Activated T-cell treated with anti-CD3 and anti-CD28 coated beads for 4 hours (primary cell): ENCODE measurements at places on chromosomes 2 and 18.

DNA sequence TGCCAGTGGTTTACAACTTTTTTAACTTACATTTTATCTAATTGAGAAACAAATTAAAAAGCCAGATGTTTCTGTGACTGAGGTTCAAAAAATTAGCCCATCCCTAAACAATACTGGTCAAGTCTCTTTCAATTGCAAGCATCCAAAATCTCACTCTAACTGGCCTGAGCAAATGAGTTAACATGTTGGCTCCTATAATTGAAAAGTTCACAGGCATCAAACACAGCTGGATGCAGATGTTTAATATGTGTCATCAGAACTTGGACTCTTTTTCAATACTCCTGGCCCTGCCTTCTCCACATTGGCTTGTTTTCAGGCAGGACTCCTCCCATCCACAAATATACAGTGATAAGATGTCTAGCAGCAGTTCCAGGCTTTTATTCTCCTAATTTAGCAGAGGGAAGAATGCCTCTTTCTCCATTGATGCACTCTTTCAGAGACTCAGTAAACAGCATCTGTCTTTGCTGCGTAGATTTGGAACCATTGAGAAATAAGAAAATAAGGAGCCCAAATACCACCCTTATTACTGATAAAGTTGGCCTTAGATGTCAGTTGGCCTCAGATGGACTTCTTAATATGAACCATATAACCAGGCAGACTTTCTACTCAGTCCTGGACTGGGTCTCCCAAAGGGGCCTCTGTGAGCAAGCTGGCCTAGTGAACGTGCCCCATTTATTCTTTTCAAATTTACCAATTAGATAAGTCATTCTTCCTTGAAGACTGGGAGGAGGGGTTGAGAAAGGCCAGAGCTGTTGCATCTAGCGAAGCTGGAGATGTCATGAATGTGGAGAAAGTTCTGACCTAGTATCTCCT lies 30.4 kb upstream of the FN1 start:
- no peak for DNase-seq

- DNase-seq: no peak
Observed at GRCh38 chr2:99776206-99776905, 286.5 kb upstream of the REV1 start.

DNA sequence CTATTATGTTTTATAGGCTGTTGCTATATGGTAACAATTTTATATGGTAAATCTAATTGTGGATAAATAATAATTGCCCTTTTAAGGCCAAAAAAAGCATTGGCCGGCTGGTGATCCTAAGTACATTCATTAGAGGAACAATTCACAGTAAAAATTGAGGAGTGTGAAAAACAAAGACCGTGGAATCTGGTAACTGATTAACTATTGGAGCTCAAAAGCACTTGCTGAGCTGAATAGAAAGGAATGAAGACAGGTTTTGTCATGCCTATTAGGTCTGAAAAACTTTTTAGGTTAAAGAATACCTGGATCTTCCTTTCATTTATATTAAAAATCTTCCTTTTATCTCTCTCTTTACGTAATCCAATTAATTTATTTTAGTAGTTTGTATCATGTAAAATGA lies 18.5 kb upstream of the RBBP8 start:
- no peak for DNase-seq

GRCh38 chr2:101524806-101525430 lies 50.0 kb upstream of the RFX8 start:
- DNase-seq: no peak

DNA sequence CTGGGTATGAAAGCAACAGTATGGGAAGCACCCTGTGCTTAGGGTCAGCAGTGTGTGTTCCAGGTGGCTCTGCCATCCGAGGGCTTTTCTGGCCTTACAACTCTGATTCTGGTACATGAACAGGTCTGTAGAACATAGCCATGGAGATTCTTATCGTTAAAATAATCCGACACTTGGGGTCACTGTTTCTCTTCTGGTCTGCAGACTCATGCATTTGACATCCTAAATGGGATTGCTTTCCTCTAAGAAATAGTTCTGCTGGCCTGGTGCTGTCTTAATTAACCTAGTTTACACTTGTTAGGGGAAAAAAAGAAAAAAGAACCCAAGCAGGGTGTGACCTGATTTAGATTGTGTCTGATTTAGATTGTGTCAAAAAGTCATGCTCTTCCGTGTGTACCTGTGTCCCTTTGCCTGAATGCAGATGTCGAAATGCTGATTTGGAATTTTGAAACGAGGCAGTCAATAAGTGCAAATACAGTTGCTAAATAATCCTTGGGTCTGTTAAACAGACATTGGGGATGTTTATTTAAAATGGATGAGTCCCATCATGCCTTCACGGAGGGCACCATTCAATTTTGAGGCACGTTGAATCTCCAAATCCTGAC lies 59.6 kb downstream of the TRPM8 start:
- DNase-seq: no peak

DNA sequence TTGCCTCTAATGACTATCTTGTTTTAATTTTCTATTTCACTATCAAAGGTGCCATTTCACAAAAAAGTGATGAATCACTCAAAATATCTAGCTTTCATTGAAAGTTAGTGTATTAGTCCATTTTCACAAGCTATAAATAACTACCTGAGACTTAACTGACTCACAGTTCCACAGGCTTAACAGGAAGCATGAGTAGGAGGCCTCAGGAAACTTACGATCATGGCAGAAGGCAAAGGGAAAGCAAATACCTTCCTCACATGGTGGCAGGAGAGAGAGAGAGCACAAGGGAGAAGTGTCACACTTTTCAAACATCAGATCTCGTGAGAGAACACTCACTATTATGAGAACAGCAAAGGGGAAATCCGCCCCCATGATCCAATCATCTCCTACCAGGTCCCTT lies 1220.4 kb upstream of the ZEB2 start:
- DNase-seq: no peak

GRCh38 chr2:43178055-43178598 lies 48.3 kb downstream of the ZFP36L2 start:
- DNase-seq: no peak

DNA sequence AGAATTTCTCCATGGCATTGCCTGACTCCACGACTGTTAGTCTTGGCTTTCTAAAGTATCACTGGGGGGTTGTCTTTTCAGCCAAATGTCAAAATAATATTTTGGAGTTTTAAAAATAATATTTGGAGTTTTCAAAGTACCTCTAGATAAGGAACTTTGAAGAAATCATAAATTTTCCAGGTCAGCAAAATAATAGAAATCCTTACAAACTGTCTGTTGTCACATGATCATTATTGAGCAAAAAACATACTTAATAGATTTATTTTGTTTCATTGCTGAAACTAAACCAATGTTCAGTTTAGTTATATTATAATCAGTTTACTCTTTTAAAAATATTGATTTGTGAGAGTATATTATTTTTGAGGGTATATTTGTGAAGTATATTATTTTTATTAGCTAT lies 85.7 kb downstream of the APLF start:
- DNase-seq: no peak

DNA sequence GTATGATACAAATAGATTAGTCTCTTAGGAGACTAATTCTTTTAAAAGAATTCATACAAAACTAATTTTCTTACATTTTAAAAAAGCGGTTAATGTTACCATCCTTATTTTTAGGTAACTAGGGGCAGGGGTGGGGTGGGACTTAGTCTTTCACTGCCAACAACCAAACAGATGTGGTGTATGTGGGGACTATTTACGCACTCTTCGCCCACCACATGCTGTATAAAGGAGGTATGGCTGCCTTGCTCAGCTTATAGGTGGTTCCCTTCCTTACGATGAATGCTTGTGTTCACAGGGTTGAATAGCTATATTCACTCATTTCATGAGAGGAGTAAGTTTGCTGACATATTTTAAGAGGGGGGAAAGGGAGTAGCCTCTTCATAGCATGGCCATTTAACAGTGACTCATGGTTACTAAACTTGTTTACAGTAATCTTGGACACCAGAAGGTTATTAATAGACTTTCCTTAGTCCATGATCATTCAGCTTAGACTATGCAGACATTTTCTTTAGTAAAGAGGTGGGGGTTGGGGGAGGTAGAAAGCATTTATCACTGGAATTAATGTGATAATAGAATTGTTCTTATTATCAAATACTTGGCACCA lies 61.8 kb downstream of the CAB39 start:
- no peak for DNase-seq

GRCh38 chr2:128498589-128498988 lies 179.9 kb upstream of the HS6ST1 start:
- DNase-seq: no peak

- DNase-seq: no peak
Observed at GRCh38 chr2:221836095-221836494, 264.0 kb upstream of the EPHA4 start.

DNA sequence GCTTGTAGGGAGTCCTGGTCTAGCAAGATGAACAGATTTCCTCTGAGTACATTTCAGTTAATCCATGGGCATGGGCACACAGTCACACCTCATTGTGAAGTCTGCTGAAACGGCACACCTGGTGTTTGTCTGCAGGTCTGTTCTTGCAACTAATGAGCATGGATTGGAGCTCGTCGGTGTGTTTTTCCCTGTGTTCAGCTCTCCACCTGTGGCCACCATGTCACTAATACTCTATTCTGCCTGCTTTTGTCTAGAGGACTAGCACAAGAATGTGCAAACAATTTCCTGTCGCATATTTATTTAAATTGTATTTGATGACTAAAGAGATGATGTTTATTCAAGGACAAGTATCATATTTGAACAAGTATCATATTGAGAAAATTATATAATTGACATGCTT lies 24.5 kb upstream of the PPP4R1 start:
- no peak for DNase-seq

DNA sequence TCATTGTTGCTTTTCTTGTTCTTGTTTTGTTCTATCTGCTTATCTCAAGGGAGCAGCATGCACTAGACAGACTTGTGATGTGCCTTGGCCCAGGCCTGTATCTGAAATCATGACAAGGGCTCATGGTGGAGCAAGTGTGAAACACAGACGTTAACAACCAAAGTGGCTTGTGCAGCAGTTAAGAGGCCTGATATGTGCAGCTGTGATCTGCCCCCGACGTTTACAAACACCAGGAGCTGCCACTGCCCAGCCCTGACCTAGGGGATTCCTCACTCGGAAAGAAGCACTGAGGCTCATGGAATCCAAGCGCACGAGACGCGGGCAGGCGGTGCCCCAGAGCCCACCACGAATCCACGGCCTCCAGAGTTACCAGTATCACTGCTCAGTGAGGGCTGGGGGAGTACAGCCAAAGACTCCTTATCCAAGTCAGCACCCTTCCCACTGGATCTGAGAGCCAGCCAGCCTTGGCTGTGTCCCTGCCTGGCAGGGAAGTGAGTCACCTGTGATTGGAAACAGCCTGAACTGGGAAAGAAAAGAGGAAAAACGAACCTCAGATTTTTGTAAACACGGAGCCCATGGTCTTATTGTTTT lies 62.3 kb upstream of the SNTG2 start:
- DNase-seq: no peak

DNA sequence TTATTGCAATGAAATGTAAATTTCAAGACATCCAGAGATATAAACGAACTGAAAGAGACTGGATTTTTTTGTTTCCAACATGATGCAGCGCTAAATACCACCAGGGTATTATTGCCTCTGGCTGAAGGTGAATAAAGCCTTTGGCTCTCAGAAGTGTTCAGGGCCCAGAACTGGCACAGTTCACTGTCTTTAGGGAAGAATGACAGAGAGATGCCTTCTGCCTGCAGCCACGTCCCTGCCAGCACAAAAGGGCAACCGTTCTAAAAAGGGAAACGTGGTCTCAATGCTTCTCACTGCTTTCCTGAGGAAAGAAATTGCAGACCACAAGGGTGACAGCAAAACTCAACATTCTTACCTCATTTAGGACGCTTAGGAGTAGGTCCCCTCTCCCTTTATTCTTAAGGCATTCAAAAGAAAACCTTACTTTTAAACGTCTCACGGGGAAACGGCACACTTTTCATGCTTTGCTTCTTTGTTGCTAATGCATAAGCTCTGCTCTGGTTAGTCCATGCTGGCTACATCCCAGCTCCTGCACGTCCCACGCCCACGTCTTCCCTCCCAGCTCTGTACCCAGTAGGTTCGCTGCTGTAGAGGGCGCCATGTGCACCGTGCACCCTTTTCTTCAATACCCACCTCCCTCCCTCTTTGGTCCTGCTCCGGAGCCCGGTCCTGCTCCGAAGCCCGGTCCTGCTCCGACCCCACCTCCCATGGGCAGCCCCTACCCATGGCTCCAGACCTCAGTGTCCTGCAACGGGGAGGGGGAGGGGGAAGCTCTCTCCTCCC lies 171.0 kb downstream of the HRH4 start:
- no peak for DNase-seq

DNA sequence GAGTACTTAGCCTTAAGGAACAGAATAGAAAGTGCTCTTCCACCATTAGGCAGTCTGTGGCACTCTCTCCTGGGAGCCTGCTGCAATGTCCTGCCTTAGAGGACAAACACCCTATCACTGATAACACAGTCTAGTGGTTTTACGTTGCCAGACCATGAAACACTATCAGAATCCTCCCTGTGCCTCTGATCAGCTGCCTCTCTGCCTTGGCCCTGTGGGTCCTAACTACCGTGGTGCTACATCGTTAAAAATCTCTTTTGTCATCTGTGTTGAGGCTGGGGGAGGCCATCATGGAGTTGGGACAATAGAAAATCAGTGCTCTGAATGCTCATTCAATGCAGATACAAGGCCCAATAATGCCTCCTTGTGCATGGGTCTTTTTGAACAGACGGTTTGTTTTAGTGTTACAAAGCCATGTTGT lies 11.9 kb upstream of the APCDD1 start:
- no peak for DNase-seq

GRCh38 chr2:9107168-9108025 lies 99.2 kb upstream of the ASAP2 start:
- no peak for DNase-seq

DNA sequence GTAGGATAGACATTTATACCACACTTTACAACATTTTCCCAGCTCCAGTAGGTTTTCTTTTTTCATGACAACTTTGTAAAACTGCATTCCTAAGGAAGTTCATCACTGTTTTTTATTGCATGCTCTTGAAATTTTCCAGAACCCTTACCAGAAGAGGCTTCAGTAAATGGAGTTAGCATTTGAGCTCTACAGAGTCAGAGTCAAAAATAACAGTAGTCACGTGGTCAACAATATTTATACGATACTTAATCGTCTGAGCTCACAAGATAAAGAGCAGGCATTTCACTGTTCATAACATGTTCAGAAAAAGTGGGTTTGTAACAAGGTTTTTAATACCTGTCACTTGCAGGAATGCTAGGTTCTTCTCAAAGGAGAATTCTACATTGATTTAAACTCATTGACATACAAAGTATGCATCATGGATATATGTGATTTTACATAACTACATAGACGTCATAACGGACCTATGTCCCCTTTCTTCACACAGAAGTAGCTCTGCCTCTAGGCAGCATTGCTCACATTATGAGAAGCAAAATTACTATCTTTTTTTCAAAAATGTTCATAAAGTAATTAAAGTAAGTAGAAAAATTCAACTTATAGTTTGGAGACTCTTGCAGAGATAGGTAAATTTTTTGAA lies 187.0 kb upstream of the COL3A1 start:
- DNase-seq: no peak

GRCh38 chr2:73952499-73953446 lies 26.1 kb downstream of the DGUOK start:
- DNase-seq: no peak

GRCh38 chr18:61127714-61128467 lies 205.3 kb upstream of the CDH20 start:
- no peak for DNase-seq

GRCh38 chr2:88826399-88826798 lies 134.9 kb downstream of the RPIA start:
- no peak for DNase-seq

- no peak for DNase-seq
Observed at GRCh38 chr2:235077046-235077445, 125.2 kb downstream of the SH3BP4 start.
